ENCODE measurements at places on chromosomes 5 and 9.

GRCh38 chr5:151480384-151481293, 33.2 kb downstream of the SLC36A1 start:
- no peak for DNase-seq

DNA sequence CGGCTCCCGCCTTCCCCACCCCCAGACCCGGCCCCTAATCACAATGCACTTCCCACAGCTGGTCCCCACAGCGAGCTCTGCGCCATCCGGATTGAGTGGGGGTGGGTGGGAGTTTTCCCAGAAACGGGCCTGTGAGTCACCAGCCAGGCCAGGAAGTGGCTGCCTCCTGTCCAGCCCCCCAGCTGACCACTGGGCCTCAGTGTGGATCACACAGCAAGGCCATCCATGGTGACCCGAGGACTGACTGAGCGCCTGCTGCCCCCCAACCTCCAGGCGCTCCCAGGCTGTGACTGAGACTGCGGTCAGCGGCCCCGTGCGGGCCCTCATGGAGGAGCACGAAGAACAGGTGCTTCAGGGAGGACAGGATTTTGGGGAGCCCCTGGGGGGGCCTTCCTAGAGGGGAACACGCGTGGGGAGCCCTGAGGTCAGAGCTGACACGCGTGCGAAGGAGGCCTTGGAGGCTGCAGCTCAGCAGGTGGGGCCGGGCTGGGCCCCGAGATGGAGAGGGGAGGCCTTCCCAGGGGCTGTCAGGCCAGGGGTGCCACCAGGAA, 48.3 kb upstream of the EGFL7 start:
- no peak for DNase-seq

GRCh38 chr9:3576328-3576727, 50.5 kb upstream of the RFX3 start:
- no peak for DNase-seq

GRCh38 chr5:180736536-180736935, 3.3 kb downstream of the OR2Y1 start:
- no peak for DNase-seq

DNA sequence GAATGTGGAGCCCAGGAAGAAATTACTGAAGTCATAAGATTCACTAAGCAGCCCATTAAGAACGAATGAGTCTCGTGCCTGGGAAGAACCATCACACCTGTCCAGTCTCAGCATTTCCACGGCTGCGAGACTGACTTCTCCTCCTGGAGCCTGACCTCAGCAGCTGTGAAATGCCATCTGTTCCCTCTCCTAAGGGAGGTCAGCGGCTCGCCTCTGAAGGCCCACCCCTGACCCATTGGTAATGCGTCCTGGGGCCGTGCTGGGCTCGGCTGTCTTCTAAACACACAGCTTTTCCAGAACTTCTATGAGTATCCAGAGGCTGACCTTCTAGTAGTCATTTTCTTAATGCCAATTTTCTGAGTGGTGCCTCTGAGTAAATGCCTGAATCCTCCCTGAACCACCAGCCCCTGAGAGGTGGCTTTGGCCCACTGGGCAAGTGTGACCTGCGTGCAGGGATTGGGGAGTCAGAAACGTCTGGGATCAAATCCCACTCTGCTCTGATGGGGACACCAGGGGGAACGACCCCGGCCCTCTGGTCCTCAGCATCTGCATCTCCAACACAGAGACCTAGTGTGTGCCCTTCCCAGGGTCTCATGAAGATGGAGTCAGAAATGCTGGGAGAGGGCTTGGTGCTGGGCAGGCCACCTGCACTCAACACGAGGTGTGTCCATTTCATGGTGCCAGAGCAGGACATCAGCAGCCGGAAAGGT, 5.7 kb downstream of the SLC6A3 start:
- DNase-seq = no peak

DNA sequence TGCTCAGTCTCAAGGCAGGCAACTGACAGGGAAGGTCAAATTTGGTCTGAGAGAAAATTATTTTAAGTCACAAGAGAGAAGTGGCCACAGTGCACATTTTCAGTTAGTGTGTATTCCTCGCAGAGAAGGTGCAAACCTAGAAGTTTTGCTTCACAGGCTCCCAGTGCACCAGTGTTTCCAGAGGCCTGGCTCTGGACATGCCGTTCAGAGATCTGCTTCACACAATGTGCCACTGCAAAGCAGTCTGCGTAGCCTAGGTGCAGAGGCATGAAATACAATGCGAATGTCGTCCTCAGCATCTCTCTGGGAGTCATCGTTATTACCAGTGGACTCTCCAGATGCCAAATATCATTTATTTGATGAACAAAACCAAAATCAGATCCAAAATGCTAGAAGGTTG, 147.8 kb downstream of the MAPKAP1 start:
- DNase-seq = no peak

- no peak for DNase-seq
Observed at GRCh38 chr5:177220576-177220975, 82.9 kb downstream of the RAB24 start.

DNA sequence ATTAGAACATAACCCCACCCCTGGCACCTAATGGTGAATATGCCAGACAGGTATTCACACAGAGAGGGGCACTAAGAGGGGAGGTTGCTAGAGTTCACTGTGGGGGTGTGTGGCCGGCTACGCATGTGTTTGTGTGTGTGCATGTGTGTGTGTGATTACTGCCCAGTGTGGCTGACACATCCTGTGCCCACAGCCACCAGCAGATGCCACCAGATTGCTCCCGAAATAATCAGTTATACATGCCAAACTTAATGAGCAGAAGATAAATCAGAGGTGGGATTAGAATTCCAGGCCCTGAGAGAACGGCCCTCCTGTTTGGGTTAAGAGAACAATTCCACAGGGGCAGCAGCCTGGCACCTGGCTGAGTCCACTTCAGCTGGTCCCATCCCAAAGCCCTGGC, 91.8 kb upstream of the TBCA start:
- no peak for DNase-seq

DNA sequence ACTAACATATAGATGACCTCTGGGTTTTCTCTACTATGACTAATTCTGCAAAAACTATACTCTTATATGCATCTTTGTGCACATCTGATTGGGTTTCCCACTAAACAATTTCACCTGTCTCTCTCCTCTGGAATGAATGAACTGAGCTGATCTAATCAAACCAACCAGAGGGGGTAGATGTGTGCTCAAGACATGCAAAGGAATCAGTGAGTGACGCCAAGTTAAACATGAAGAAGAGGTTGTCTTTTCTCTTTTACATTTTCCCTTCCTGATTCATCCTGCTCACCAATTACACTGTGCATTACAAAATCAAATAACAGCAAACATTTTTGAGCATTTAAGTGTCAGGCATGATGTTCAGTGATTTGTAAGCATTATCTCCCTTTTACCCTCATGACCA, 29.6 kb upstream of the GRXCR2 start:
- DNase-seq = no peak

DNA sequence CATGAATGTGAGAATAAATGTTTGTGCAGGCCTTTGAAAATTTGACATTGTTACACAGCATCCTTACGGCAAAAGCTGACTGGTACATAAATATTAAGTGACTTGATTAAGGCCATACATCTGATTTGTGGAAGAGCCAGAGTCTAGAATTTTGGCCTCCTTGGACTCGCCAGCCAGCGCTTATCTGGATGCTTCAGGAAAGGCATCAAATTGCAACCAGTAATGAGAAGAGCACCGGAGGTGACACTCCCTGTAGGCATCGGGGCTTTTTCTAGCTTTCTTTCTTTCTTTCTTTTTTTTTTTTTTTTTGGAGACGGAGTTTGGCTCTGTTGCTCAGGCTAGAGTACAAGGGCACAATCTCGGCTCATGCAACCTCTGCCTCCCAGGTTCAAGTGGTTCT, 13.2 kb upstream of the IER5L start:
- no peak for DNase-seq

DNA sequence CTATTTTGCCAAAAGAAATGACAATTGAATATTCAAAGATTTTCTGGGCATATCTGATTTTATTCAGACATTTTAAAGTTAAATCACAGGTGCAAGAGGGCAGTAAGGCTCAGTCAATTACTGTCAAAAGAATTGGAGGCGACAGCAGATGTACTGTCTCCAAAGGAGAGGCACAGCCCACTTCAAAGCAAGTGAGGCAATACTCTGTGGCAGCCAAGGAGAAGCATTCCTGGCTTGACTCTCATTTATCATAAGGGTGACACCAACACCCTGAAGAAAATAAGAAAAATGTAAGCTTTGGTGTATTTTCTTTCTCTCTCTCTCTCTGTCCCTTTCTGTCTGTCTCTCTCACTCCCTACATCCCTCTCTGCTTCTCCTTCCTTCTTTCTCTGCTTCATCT, 93.3 kb downstream of the SVEP1 start:
- no peak for DNase-seq

DNA sequence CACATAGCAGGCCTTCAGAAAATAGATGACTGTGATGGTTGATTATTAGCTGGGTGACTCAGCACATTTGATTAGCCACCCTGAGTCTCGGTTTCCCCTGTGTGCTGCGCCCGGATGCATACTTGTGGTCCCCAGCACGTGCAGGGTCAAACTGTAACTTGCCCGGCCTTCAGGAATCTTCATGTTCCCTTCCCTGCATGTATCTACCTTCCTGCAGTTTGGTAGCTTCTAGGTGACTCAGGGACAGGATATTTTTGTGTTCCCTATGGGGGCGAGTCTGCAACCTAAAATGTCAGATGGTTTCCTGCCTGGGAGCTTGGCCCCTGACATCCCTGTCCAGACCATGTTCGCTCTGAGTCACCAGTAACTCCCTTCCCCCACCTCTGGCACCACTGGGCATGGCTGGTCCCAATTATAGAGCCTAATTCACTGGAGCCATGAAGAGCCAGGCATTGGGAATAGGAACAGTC, 13.2 kb downstream of the PTGS1 start:
- DNase-seq = no peak

DNA sequence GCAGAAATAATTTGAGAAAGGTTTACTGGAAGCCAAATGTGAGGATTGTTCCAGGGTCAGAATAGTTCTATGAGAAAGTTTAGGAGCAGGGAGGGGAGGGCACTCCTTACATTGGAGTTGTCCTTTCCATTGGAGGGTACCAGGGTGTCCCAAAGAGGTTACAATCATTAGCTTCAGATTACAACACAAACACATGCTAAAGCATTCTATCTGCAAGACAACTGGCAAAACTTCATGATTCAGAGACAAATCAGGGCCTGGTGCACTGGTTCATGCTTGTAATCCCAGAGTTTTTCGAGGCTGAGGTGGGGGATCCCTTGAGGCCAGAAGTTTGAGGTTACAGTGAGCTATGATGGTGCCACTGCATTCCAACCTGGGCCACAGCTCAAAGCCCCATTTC, 51.8 kb downstream of the NSUN2 start:
- DNase-seq = no peak

DNA sequence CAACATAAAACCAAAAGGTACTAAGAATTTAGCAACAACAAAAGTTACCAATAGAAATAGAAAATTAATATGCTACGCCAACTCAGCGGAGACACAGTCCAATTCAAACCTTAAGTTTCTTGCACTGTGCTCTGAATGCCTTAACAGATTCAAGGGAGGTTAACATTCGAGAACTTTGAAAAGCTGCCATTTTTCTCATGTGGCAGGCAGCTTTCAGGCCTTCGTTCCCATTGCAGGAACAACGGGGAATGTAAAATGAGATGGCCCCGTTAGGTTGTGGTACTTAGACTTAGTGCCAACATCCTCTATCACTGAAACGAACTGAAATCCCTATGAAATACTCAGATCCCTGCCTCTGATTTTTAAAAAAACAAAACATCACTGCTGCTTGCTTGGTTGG, 22.4 kb downstream of the FNBP1 start:
- no peak for DNase-seq

DNA sequence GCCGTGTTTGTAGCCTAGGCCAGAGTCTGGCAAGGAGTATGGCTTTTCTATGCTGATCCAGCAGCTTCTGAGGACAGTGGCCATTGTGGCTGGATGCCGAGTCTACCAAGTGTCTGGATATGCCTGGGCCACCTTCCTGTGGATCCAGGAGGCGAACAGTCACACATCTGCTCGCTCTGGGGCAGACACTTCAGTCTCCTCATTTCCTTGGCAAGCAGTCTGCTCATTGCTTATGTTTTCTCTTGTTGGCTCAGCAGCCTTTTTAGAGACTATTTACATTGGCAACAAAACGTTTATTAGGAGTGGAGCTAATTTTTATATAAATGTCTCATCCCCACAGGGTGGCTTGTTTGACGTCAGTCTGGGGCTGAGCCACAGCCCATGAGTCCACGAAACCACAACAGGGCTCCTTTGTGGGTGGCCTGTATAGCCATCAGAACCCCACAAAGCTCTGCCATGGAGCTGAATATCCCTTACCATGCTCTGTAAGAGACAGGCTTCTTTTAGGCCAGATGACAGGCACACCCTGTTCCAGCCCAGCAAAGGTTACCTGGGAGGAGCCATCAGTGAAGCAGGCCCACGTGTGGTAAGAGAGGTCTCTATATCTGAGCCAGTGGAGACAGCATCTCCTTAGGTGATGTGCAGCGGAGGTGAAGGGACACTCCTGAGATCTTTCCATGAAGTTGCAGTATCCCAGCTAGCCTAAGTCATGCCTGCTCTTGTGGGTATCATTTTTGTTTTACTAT, 221.7 kb downstream of the DIRAS2 start:
- no peak for DNase-seq

GRCh38 chr9:125375820-125376219, 114.2 kb downstream of the GAPVD1 start:
- no peak for DNase-seq

GRCh38 chr9:116635908-116636307, 51.2 kb upstream of the TRIM32 start:
- DNase-seq = no peak

GRCh38 chr5:78887384-78888118, 97.6 kb downstream of the ARSB start:
- DNase-seq = no peak

GRCh38 chr9:94648185-94648584, 8.9 kb upstream of the FBP1 start:
- no peak for DNase-seq

GRCh38 chr9:137057545-137057944, 3.7 kb upstream of the ENTPD2 start:
- no peak for DNase-seq

DNA sequence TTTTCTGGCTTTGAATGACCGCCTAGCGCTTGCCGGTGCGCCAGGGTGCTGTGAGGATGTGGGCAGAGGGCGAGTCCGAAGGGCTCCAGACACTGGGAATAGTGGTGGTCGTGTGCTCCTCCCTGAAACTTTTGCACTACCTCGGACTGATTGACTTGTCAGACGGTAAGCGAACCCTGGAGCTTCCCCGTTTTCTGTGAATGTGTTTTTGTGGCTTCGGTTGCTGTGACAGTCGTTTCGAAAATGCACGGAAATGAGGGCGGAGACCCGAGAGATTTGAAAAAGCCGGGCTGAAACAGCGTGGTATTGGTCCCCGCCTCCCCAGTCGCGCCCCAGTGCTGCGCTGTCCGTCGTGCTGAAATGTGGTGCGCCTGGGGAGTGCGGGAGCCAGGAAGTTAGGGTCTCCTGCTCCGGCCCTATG, 102.5 kb upstream of the GABRP start:
- peak; percentile 90 for DNase-seq

GRCh38 chr5:137265457-137265856, 233.7 kb downstream of the SPOCK1 start:
- no peak for DNase-seq

DNA sequence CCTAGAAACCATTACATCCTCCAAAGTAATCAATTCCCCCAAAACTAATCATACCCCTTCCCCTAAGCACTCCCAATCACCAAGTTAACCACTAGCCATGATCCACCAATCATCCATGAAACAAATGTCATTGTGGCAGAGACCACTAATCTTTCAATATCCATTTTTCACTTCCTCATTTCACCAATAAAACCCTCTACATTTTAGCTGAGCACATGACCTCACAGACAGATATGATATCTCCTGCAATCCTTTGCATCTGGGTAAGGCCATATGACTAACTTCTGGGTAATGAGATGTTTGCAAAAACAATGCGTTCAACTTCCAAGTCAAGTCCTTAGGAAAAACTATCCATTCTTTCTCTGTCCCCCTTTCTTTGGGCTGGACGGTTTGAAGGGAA, 20.7 kb downstream of the OR2S2 start:
- no peak for DNase-seq

Measured in neural progenitor cell (in vitro differentiated cells).